ENCODE measurements at places on chromosomes 3 and 15.

- DNase-seq = no peak
Observed at GRCh38 chr15:32669896-32670611, 28.5 kb downstream of the SCG5 start.

- DNase-seq = no peak
Observed at GRCh38 chr15:101773496-101774100, 29.7 kb upstream of the OR4F6 start.

DNA sequence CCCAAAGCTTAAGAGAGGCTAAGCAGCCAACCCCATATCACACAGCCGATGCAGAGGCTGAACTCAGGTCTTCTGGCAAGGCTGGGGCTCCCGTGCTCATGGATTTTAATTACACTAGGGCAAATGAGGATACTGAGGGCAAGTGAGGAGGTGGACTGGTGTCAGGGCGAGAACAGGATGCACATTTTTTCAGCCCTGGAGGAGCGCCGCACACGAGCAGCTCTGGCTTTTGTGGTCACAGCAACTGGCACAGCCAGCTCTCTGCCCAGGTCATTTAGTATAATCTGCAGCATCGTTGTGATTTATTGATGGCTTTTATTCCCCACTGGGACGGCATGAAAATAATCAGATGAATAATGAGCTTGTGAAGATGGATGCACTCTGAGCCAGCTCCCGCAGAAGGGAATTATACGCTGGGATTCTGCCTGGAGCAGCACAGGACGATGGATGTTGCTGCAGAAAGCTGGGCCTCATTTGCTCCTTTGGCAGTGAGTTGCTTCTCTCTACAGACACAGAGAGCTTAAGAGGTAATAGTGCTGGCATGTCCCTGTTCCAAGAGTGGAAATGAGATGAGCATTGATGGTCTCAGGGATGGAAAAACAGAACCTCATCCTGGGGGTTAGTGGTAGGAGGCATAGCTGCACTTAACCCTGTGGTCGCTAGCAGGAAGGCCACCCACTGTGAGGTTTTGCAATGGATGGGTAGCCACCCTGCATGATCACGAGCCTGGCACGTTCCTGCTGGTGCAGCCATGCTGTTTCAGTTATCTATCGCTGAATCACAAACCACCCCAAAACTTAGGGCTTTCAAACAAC lies 135.4 kb downstream of the UACA start:
- DNase-seq = no peak

DNA sequence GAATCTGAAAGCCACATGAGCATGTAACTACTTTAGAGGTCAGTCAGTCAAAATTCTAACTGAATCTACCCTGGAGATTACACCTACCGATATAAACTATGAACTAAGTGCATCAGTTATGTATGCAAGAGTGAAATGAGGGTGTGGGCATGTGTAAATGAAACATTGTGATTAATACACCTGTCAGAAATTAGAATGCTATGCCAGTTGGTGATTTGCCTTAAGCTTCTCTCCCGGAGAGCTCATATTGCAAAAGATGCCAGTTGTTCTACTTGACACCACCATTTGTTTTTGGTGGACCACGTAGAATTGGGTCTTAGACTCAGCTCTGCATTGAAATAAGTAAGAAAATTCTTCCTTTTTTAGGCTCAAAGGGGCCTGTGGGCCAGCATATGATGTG lies 91.0 kb upstream of the KBTBD8 start:
- no peak for DNase-seq

DNA sequence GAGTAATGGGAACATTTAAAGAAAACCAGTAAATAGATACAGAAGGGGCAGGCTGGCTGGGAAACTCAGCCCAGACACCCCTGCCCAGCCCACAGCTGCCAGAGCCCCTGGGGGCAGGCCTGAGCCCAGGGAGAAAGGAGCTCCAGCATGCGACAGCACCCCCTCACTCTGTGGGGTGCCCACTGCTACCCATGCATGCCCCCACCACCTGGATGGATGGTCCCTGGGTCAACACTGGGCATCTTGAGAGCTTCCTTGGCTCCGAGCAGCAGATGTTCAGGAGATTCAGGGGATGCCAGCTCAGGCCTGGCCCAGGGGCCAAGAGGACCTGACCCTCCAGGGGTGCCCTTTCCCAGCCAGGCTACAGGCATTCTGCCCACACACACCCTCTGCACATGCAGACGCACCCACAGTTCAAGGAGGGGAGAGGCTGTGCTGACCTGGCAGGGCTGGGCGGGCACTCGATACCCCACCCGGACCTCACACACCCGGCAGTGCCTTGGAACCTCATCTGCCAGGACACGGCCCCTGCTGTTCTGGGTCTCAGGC lies 31.5 kb downstream of the PTH1R start:
- DNase-seq = no peak

GRCh38 chr15:84572231-84572630 lies 28.6 kb upstream of the ZSCAN2 start:
- DNase-seq = no peak
